ENCODE measurements at places on chromosomes 3 and 15.

DNA sequence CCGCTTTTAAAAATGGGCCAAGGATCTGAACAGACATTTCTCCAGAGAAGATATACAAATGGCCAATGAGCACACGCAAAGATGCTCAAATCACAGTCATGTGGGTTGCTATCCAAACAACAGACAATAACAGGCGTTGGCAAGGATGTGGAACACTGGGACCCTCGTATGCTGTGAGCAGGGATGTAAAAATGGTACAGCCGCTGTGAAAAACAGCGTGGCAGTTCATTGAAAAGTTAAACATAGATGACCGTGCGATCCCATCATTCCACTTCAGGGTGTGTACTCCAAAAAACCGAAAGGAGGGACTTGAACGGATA, 6.7 kb upstream of the LRRC15 start:
- DNase-seq: no peak

GRCh38 chr3:50521572-50521971, 18.1 kb upstream of the CACNA2D2 start:
- DNase-seq: no peak

DNA sequence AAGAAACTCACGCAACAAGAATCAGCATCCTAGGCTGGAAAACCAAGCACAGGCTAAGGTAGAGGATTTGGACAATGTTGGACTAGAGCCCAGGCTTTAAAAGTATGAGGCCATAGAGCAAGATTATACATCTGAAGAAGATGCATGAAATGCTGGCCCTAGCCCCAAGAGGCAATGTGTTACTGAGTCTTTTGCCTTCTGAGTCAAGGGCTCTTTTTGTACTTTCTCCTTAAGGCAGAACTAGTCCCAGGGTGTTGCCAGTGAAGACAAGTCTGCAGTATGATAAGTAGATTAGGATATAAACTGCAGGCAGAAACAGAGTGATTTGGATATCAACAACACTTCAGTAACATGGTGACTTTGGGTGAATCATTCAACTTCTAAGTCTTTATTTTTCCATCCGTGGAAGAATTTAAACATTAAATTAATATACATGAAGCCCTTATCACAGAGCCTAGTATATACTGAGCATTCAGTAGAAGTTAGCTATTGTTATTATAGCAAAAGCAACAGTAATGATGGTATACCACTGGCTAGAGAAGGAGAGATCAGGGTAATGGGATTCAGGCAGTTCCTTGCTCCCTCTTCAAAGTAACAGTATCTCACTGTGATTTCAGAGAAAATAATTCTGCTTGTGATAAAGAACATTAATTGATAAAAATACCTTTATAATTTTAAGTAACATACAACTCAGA, 99.9 kb upstream of the MLF1 start:
- DNase-seq: no peak

- DNase-seq: no peak
These were observed 67.1 kb downstream of the ADAMTSL3 start for GRCh38 chr15:83721031-83721430.

Data from KG1 (cell line).